ENCODE measurements at places on chromosomes 5 and 9. TPM values are rescaled to one million over a fixed set of nuclear protein-coding genes. Genes with fewer than 3 reads are reported as not detected.

DNA sequence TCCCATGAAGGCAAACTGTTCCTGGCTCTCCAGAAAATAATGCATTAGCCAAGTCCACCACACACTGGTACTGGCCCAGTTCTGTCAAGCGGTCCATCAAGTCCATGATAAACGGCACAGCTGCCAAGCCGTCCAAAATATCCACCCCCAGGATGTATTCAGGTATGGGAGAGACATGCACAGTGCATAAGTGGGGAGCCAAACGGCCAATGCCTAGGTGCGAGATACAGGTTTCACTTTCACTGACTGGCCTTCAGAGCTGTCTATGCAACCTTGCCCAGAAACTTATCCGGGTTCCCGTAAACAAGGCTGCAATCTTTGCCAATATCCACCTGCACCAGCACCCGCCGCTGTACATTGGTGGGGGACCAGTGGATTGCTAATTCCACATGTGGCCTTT lies 795.8 kb downstream of the EFNA5 start:
- no peak overlapping the region for H3K27ac ChIP-seq
- no peaks in the 10 kb centered on the region for H3K4me1 ChIP-seq
- no peak for DNase-seq
- no peaks in the 10 kb centered on the region for H3K36me3 ChIP-seq

DNA sequence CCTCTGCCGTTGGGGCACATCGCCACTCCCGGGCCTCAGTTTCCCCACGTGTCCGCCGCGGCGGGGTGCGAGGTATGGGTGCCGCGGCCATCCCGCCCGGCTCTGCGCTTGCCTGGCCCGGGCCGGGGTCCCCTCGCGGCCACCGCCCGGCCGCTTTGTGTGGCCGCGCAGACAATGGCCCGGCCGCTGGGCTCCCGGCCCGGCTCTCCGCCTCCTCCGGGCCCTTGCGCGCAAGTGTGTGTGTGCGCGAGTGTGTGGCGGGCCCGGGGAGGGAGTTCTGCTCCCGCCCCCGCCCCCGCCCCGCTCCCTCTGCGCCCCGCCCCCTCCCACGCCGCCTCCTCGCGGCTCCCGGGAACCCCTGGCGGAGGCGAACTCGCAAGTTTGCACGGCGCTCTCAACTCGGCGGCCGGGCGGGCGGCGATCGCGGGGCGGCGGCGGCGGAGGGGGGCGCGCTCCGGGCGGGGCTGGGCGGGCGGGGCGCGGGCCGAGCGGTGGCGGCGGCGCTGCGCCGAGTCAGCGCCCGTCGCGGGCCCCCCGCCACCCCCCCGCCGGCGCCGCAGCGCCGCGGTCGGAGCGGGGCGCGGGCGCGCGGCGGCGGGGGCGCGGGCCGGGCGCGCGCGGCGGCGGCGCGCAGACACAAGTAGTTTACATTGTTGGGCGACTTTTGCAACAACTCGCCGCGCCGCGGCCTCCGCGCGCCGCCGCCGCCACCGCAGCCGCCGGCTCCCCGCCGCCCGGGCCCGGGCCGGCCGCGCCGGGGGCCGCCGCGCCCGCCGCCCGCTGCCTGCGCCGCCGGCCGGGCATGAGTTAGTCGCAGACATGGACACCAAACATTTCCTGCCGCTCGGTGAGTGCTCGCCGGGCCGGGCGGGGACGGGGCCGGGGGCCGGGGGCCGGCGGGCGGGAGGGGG lies at the start of gene RXRA:
Gene RXRA (plus strand): TSS at position 643 of the 911 bp plus-strand sequence. CDS start 177 bp downstream, at position 820.
- peak within 1 kb of the TSS; percentile 68 for H3K4me3 ChIP-seq
- H3K27ac ChIP-seq, result no peak within 1 kb of the TSS
- peaks cover 4% of the 10 kb centered on the region for H3K4me1 ChIP-seq
- H3K36me3 ChIP-seq, result no peaks in the 10 kb centered on the region
- peak; percentile 22 for DNase-seq
- peaks cover 27% of the 10 kb centered on the region for H3K27me3 ChIP-seq

DNA sequence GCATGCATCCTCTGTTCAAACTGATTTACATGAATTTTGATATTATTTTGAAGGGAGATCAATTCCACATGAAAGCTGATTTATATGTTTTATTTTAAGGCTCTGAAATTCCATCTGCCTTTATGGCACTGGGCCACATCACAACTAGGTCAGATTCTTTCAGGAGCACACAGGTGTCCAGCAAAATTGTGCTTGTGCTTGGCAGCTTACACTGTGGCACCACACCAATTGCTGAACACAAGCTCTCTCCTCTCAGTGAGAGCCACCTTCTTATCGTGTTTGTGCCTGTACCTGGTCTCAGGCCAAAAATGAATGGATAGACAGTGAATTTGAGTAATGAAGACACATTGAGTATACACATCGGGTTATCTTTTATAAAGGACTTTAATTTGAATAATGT lies 200.4 kb downstream of the CDH10 start:
- no peaks in the 10 kb centered on the region for H3K4me1 ChIP-seq
- H3K4me3 ChIP-seq, result no peak overlapping the region
- H3K27me3 ChIP-seq, result no peaks in the 10 kb centered on the region
- H3K27ac ChIP-seq, result no peak overlapping the region

- no peaks in the 10 kb centered on the region for H3K27me3 ChIP-seq
- DNase-seq, result no peak
- no peaks in the 10 kb centered on the region for H3K36me3 ChIP-seq
- H3K27ac ChIP-seq, result no peak overlapping the region
- no peaks in the 10 kb centered on the region for H3K4me1 ChIP-seq
- no peak overlapping the region for H3K4me3 ChIP-seq
Observed at GRCh38 chr9:78919701-78920100, 622.8 kb downstream of the PSAT1 start.

DNA sequence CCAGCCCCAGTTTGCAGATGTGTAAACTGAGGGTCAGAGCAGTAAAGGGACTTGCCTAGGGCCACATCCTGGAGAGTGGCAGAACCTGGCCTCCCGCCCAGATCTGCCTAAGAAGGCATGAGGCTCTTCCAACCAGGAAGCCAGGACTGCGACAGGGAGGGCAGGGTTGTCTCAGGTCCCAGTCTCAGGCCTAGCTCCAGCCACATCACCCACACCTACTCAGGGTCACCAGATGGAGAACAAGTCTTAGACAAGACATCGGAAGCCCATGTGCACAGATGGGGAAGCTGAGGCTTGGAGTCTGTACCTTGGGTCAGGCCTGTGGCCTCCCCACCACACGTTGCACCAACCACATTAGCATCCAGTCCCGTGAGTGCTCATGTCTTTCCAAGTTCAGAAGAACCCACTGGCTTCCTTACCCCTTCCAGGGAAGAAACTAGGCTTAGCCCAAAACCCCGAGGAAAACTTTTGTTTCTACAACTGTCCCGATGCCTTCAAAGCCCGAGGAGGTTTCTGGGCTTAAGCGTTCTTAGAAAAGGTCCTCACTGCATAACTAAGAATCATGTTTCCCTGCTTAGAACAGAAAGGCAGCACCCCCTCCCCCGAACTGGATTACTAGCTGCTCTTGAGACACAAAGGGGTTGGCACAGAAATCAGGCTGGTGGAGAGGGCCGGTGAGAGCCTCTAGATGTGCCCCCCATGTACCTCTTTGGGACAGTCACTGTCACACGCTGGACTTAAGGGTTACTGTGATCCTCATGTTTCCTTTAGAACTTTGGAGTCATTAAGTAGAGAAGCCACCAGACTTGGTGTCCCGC lies 2.2 kb downstream of the FAM78A start:
- H3K4me1 ChIP-seq, result peaks cover 43% of the 10 kb centered on the region
- H3K4me3 ChIP-seq, result peak overlapping the region; percentile 100
- peaks cover 63% of the 10 kb centered on the region for H3K36me3 ChIP-seq
- H3K27me3 ChIP-seq, result no peaks in the 10 kb centered on the region

DNA sequence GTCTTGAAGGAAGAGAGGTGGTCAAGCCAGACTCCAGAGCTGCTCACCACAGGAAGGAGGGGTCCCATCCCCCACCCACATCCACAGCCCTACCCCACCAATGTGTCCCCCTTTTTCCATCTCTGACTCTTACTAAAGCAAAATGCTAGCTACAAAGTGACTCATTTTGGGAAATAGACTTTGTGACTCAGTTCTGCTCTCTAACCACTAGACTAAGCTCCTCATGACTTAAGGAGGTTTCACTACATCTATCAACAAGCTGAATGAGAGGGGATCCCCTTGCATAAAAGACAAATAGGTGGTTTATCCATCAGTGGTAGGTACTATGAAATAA lies 35.1 kb upstream of the ADRB2 start:
- no peak overlapping the region for H3K4me3 ChIP-seq
- H3K27ac ChIP-seq, result no peak overlapping the region
- H3K4me1 ChIP-seq, result peaks cover 34% of the 10 kb centered on the region
- H3K27me3 ChIP-seq, result peaks cover 16% of the 10 kb centered on the region
- no peak for DNase-seq

- no peaks in the 10 kb centered on the region for H3K36me3 ChIP-seq
- no peak overlapping the region for H3K4me3 ChIP-seq
- no peak overlapping the region for H3K27ac ChIP-seq
- peaks cover 2% of the 10 kb centered on the region for H3K27me3 ChIP-seq
Observed at GRCh38 chr9:21585756-21586752, 103.9 kb upstream of the IFNE start.

GRCh38 chr5:40413743-40414142 lies 266.0 kb upstream of the PTGER4 start:
- no peaks in the 10 kb centered on the region for H3K27me3 ChIP-seq
- no peak overlapping the region for H3K4me3 ChIP-seq

GRCh38 chr5:156942064-156942463 lies 21.0 kb downstream of the TIMD4 start:
- H3K27me3 ChIP-seq, result no peaks in the 10 kb centered on the region
- peaks cover 33% of the 10 kb centered on the region for H3K4me1 ChIP-seq
- H3K27ac ChIP-seq, result peak overlapping the region; percentile 81

- no peak overlapping the region for H3K4me3 ChIP-seq
- peaks cover 4% of the 10 kb centered on the region for H3K4me1 ChIP-seq
- DNase-seq, result no peak
- no peak overlapping the region for H3K27ac ChIP-seq
- H3K27me3 ChIP-seq, result peaks cover 17% of the 10 kb centered on the region
- no peaks in the 10 kb centered on the region for H3K36me3 ChIP-seq
Observed at GRCh38 chr5:38431242-38431853, 125.1 kb downstream of the LIFR start.

- DNase-seq, result no peak
- H3K4me3 ChIP-seq, result peak overlapping the region; percentile 63
Observed at GRCh38 chr5:175059687-175060211, 335.4 kb downstream of the MSX2 start.

DNA sequence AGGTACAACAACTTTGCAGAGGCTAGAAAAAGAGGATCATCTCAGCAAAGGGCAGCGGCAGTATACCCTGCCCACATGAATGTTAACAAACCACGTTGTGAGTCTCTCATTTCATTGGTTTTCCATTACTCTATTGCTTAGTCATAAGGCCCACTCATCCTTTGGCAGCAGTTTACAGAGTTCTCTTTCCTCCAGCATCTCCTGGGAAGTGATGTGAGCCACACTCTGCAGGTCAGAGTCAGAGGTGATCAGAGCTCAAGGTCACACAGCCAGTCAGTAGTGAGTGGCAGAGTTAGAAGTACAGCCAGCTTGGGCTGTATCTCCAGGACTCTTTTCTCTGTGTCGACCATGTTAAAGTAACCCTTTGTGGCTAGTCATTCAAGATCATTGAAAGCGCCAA lies 599.6 kb upstream of the GRAMD2B start:
- no peak overlapping the region for H3K27ac ChIP-seq
- H3K36me3 ChIP-seq, result no peaks in the 10 kb centered on the region
- no peak overlapping the region for H3K4me3 ChIP-seq
- DNase-seq, result no peak

DNA sequence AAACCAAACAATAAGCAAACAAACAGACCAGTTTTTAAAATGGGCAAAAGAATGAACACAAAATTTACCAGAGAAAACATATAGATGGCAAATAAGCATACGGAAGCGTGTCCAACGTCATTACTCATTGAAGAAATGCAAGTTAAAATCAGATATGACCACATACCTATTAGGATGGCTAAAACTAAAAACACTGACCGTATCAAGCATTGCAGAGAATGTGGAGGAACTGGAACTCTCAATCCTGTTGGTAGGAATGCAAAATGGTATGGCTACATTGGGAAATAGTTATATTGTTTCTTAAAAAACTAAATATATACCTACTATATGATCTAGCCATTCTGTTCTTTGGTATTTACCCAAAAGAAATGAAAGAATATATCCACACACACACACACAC lies 129.4 kb upstream of the ACO1 start:
- H3K27me3 ChIP-seq, result no peaks in the 10 kb centered on the region
- H3K36me3 ChIP-seq, result no peaks in the 10 kb centered on the region
- no peak for DNase-seq
- no peak overlapping the region for H3K27ac ChIP-seq
- H3K4me1 ChIP-seq, result no peaks in the 10 kb centered on the region

GRCh38 chr5:127909066-127909465 lies 174.5 kb upstream of the SLC12A2 start:
- peaks cover 11% of the 10 kb centered on the region for H3K27me3 ChIP-seq
- no peaks in the 10 kb centered on the region for H3K36me3 ChIP-seq
- no peak overlapping the region for H3K4me3 ChIP-seq
- H3K27ac ChIP-seq, result no peak overlapping the region

GRCh38 chr5:167853421-167853820 lies 438.0 kb upstream of the WWC1 start:
- no peak for DNase-seq
- H3K4me3 ChIP-seq, result no peak overlapping the region
- H3K27ac ChIP-seq, result no peak overlapping the region
- H3K27me3 ChIP-seq, result no peaks in the 10 kb centered on the region

DNA sequence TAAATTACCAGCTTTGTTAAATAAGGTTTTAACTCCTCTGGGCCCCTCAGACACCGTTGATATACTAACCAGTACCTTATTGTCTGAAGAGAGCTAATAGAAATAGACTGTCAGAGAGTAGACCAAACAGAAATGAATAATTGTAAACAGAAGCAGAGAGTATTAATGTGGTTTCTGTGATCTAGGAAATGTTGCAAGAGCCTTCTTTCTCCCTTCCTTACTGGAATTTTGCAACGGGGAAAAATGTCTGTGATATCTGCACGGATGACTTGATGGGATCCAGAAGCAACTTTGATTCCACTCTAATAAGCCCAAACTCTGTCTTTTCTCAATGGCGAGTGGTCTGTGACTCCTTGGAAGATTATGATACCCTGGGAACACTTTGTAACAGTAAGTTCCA lies 5.1 kb downstream of the TYRP1 start:
- H3K27ac ChIP-seq, result no peak overlapping the region
- H3K4me3 ChIP-seq, result no peak overlapping the region
- no peaks in the 10 kb centered on the region for H3K36me3 ChIP-seq
- H3K27me3 ChIP-seq, result no peaks in the 10 kb centered on the region
- H3K4me1 ChIP-seq, result no peaks in the 10 kb centered on the region
- DNase-seq, result no peak

- no peaks in the 10 kb centered on the region for H3K4me1 ChIP-seq
- no peak for DNase-seq
- no peaks in the 10 kb centered on the region for H3K36me3 ChIP-seq
- H3K4me3 ChIP-seq, result no peak overlapping the region
- peaks cover 25% of the 10 kb centered on the region for H3K27me3 ChIP-seq
Observed at GRCh38 chr5:36055984-36056383, 10.7 kb downstream of the UGT3A2 start.

- H3K4me1 ChIP-seq, result no peaks in the 10 kb centered on the region
- H3K27ac ChIP-seq, result no peak overlapping the region
- no peak overlapping the region for H3K4me3 ChIP-seq
- DNase-seq, result no peak
- no peaks in the 10 kb centered on the region for H3K36me3 ChIP-seq
Observed at GRCh38 chr5:10828241-10828640, 67.2 kb upstream of the DAP start.

FAM169A gene
- total RNA-seq, result 2.1 TPM

TSC1 gene
- 29.1 TPM for total RNA-seq

LECT2 gene
- not detected for total RNA-seq

PFN3 gene
- total RNA-seq, result not detected

IFNA13 gene
- total RNA-seq, result not detected

PCDHAC2 gene
- not detected for total RNA-seq

NR2F1 gene
- not detected for total RNA-seq

LIX1 gene
- total RNA-seq, result not detected
